ENCODE measurements at places on chromosomes 3 and 15.

DNA sequence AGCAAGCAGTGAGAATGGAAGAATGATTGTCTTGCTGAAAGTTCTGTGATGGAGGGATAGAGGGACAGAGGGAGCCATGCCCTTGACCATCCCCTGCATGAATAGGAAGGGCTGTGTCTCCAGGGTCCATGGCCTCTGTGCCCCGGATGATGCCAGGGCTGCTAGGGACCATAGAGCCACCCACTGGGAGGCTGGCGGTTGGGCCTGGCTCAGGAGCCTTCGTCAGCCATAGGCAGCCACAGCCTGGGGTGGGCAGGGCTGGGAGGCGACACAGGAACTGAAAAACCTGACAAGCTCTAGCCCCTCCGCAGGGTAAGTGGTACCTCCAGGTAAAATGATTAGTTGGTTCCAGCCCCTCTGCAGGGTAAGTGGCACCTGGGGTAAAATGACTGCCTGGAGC is 19.1 kb upstream of the LAMP3 start:
- DNase-seq: no peak

DNA sequence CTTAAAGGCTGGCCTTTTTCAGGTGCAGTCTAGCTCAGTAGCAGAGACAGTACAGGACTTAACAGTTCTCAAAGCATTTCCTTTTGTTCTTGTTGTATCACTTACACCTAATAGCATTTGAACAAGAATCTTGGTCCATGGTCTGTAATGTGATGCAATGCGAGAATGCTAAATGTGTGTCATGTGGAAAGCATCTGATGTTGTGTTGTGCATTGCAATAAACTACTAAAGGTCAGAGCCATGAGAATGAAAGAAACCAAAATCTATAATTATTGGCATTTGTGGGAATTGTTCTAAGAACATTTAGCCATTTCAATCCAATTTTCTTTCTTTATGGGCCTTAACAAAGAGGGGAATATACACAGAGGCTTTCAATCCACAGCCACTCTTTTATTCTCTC is 324.5 kb upstream of the ROBO2 start:
- no peak for DNase-seq

GRCh38 chr3:37197810-37198371 is 23.5 kb upstream of the LRRFIP2 start:
- DNase-seq: no peak

DNA sequence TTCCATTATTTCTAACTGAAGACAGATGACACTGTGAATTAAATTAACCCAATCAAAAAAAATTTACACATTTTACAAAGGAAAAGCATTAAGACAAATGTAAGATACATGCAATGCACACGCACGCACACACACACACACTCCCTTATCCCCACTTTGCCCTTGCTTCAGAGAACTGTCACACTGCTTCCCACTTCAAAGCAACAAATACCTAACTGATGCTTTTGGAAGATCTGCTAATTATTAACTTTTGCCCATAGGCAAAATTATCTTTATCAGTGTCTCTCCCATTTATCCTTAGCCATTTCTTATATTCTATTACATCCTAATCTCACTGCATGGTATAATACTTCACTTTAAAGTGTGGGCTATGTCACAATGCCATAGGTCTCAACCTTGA is 60.3 kb downstream of the SETD2 start:
- DNase-seq: no peak

DNA sequence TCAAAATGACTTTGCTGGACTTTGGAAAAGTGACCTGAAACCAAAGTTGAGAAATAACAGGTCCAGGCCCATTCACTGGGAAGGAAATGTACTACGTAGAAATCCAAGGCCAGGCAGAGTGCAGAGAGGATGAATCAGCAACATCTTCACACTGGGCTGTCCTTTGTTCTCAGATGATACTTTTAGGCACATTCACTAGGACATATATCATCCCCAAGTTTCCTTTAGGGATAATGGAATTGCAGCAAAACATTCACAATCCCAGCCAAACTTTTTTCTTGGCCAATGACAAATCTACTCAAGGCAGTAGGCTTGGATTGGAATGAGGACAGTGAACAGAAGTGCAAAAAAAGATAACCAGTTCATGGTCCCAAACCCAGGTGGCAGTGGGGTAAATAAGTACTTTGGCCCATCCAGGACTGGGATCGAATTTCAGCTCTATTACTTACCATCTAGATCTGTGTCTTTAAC is 75.1 kb downstream of the CLDN11 start:
- DNase-seq: no peak

DNA sequence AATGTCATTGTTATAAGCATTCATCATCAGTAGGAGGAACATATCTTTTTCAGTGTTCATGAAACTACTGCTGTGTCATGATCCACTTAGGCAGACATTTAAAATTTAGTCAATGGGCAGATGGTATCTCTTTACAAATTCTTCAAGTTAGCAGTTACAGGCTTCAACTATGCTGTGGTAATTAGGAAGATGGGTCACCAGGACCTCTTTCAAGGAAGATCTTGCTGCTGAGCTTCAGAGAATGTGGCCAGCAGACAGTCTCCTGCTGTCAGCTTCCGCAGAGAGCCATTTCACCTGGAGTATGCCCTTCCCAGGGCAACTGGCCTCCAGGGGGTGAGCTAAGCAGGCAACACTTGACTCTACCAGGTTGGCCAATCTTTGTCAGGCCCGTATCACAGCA is 19.4 kb downstream of the IFT57 start:
- no peak for DNase-seq

GRCh38 chr3:71565316-71565715 is 18.2 kb downstream of the FOXP1 start:
- DNase-seq: no peak

- no peak for DNase-seq
Measured at GRCh38 chr3:128804811-128805155, 74.6 kb upstream of the ACAD9 start.

DNA sequence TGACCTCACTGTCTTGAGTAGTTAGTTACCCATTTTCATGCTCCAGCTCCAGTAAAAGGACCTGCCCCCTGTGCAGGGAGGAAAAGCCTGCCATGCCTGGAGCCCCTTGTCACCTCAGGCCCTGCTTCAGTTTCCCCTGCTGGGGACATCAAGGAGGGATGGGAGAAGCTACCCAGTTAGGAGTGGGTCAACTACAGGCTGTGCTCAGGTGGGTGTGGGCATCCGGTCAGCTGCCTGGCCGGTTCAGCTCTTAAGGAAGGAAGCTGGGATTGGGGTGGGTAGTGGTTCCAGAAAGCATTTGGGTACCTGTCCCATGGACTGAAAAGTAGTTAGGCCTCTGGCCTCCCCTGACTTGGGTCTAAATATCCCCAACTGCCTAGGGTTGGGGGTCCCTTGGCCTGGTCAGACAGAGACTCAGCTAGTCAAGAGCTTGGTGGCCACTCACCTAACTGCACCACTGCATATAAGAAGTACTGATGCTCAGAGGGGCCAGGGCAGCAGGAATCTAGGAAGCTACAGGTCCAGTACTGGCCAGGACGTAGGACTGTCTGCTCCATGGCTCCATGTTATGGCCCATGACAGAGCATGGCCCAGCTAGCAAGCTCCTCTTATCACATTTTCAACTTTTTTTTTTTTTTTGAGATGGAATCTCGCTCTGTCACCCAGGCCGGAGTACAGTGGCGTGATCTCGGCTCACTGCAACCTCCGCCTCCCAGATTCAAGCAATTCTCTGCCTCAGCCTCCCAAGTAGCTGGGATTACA is 549 bp downstream of the LSMEM2 start:
- no peak for DNase-seq

DNA sequence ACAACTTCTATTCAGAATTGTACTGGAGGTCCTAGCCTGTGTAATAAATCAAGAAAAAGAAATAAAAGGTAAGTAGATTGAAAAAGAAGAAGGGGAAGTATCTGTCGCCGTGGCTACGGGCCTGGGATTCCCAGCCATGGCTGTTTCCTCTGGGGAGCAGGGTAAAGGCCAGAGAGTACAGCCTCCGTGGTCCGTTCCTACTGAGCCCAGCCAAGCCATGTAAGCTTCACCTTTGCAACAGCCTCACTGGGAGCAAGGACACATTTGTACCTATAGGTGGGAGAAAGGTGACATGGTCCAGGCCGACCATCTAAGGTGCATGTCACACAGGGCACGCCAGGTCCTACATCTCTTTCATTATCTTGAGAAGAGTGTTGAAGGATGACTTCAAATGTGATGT is 71.3 kb downstream of the ANP32A start:
- DNase-seq: no peak

DNA sequence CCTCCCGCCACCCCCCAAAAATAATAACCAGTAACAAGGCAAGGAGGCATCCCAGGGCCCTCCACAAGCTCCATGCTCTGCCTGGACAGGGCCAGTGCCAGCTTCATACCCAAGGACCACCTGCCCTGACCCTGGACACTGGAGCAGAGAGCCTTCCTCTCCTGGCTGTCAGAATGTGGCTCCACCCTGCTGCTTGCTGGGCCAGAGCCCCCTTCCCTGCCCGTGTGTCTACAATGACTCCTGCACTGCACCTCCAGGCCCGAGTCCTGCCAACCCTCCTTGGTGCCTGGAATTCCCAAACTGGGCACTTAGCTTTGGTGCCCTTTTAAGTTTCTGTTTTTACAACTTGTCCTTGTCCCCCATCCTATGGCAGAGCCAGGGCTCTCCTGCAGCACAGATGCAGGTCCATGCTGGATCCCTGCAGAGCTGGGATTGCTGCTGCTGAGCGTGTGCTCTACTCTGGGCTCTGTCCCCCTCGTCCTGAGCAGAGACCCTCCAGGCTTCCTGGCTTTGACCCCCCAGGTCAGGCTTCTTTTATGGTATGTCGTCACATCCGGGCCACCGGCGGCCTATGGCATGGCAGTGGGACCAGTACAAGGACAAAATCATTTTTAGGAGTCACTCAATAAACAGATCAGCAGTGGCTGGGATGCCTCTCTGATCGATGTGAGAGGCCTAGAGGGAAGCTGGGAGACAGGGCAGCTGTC is 11.4 kb upstream of the SNRPA1 start:
- DNase-seq: no peak

- no peak for DNase-seq
Measured at GRCh38 chr3:78736863-78737262, 1030.9 kb downstream of the ROBO1 start.

DNA sequence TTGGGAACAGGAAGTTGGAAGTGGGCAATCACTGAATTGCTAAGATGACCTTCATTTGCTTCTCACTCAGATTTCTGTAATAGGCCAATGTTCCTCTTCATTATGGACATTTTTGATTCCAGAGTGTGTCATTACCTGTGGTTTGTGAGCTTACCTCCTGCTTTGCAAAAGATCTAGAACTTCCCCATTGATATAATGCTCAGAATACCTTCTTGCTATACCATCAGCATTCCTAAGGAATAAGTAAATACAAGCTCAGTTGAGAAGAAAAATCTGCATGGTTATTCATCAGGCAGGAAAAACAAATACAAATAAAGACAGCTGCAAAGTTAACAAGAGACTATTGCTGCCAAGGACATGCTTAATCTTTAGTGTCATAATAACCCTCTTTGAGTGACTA is 5.6 kb upstream of the RPL14 start:
- no peak for DNase-seq

DNA sequence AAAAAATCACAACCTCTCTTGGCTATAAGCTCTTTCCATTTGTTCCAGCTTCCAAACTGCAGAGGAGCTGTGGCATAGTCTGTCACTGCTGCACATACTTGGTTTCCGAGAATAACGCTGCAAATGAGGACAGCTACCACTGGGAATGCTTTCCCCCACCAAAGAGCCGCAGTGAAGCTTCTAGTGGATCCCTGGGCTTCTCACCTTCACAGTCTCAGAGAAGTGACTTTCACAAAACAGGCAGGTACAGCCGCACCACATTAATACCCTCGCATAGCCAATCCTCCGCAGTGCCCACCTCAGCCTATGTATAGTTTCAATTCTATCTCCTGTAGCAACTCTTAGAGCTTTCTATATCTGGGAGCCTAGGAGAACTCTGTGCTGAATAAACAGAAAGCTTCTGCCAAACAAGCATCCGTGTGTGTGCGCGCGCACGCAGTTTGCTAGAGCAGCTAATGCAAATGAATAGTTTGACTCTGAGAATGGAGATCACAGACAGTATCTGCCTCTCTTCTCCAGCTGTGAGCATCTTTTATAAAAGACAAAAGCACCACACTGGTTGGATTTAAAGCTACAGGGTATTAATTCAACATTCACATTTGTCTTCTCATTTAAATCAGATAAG is 81.9 kb upstream of the PLXND1 start:
- DNase-seq: no peak

- DNase-seq: no peak
Measured at GRCh38 chr3:30894521-30895251, at the start of gene GADL1. Gene GADL1 (minus strand): TSS chr3:30894661. CDS start chr3:30894614, 47 bp downstream.

GRCh38 chr3:33940736-33941135 is 142.3 kb downstream of the PDCD6IP start:
- DNase-seq: no peak

- no peak for DNase-seq
Measured at GRCh38 chr3:43448098-43448497, 161.8 kb downstream of the SNRK start.

GRCh38 chr3:153958635-153959595 is 162.3 kb upstream of the ARHGEF26 start:
- no peak for DNase-seq

DNA sequence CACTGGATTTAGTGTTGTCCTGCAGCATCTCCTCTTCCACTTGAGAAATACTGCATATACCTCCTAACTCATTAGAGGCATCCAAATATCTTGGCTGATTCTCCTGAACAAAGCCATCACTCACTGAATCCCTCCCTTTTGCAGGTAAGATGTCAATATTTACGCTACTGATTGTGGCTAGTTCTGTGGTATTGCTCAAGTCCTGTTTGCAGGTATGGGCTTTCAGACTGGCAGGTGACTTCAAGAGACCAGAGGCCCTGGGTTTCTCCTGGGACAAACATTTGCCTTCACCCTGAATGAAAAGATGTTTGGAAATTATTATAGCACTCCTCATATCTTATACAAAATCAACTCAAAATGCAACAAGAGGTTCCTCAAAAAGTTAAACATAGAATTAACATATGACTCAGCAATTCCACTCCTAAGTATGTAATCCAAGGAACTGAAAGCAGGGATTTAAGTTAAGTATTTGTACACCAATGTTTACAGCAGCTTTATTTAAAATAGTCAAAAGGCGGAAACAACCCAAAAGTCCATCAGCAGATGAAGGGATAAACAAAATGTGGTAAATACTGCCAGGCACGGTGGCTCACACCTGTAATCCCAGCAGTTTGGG is 18.6 kb downstream of the NEK4 start:
- no peak for DNase-seq

GRCh38 chr3:49566312-49566711 is 12.0 kb downstream of the BSN start:
- DNase-seq: no peak

GRCh38 chr15:75775296-75776064 is 62.8 kb upstream of the CSPG4 start:
- DNase-seq: no peak

DNA sequence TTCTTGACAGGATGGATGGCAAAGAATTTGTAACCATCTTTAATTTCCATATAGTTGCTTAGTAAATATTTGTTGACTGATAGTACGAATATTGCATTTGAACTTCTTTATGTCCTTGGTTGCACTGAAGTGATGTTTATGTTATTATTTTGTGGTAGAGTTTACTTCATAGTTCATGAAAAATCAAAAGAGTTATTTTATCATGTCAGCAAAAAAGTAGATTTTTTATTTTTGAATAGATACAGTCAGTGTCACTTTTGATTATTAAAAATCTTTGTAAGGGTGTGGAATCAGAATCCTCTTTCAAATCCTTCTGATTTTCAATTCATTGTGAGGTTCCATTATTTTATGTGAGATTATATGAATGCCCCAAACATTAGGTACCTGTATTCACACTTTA is 35.0 kb downstream of the FILIP1L start:
- DNase-seq: no peak

- no peak for DNase-seq
Measured at GRCh38 chr15:39273717-39274411, 307.0 kb upstream of the THBS1 start.

All from activated T-cell treated with anti-CD3 and anti-CD28 coated beads for 1 hour (primary cell).